A549 treated with RU486 at 1 μM for 4 hours (cell line): ENCODE measurements at places on chromosomes 3 and 15. TPM values are rescaled to one million over a fixed set of nuclear protein-coding genes. Genes with fewer than 3 reads are reported as not detected.

MED12L gene
- 0.25 to 0.87 TPM (median 0.50 TPM) in 5 replicates for total RNA-seq

ITGA11 gene
- total RNA-seq = 2.2 to 8.2 TPM (median 5.4 TPM) in 5 replicates

SLC12A8 gene
- 0.87 to 1.6 TPM (median 1.4 TPM) in 5 replicates for total RNA-seq

LSMEM2 gene
- total RNA-seq = 0.13 TPM in 1 of 5 replicates, not detected in the others

GOLGA8S gene
- 0.09 to 0.16 TPM (median 0.14 TPM) in 5 replicates for total RNA-seq

TMEM40 gene
- 0.16 to 0.88 TPM (median 0.57 TPM) in 5 replicates for total RNA-seq

CCNB2 gene
- 97.7 to 114 TPM (median 103 TPM) in 5 replicates for total RNA-seq

SMCO1 gene
- total RNA-seq = not detected in 5 replicates

FBXO40 gene
- not detected in 5 replicates for total RNA-seq
